ENCODE measurements at places on chromosomes 1 and 21. TPM values are rescaled to one million over a fixed set of nuclear protein-coding genes. Genes with fewer than 3 reads are reported as not detected.

Gene OR10J1
- total RNA-seq: 0.25 TPM

Gene TNFRSF8
- 0.37 TPM for total RNA-seq

Gene ITGB2
- not detected for total RNA-seq

Gene TCEA3
- total RNA-seq: 6.8 TPM

Gene C1orf50
- 4.8 TPM for total RNA-seq

Gene PROK1
- not detected for total RNA-seq

Gene PDZK1
- 0.50 TPM for total RNA-seq

Gene ATPAF1
- total RNA-seq: 54.0 TPM

Gene OTUD3
- total RNA-seq: 6.2 TPM

Gene FOXO6
- under 0.01 TPM for total RNA-seq

Gene WLS
- 154 TPM for total RNA-seq

All from uterine smooth muscle cell (primary cell).